ENCODE measurements at places on chromosomes 7 and 10. TPM values are rescaled to one million over a fixed set of nuclear protein-coding genes. Genes with fewer than 3 reads are reported as not detected.

DNA sequence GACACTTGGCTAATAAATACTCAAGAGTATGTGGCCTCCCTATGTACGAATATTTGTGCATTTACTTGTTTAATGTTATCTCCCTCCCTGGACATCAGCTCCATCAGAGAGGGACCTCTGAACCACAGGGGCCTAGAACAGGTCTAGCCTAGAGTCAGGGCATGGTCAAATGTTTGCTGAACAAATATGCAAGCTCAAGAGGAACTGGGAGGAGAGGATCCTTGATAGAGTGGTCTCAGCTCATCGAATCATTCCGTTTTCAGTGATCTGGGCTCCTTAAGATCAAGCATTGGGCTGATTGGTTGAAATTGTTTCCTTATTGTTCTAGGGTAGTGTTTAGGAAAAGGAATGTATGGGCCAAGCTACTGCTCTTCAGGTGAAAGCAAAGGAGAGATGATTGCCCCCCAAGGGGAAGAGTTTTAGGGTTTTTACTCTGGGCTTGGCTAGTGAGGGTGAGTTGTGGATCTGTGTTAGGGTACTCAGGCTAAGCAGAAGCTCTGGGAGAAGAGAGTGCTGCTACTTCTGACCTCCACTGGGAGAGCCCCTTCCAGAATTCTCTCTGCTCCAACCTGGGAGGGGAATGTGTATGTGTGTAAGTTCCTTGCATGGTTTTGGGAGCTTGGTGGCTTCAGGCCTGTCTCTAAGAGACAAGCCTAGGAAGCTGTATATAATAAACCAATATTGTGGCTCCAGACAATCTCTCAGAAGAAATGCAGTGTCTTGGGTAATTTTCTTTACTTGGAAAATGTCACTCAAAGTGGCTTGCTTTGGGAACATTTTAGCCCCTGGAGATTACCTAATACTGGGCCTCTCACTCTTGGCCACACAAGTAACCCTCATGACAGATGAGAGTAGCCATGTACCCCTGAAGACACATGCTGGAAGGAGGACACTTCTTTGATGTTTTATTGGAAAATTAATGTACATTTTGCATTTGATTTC, 110.0 kb downstream of the EMX2 start:
- no peak for DNase-seq

Gene IKZF1
- 8.5 TPM for total RNA-seq

DNA sequence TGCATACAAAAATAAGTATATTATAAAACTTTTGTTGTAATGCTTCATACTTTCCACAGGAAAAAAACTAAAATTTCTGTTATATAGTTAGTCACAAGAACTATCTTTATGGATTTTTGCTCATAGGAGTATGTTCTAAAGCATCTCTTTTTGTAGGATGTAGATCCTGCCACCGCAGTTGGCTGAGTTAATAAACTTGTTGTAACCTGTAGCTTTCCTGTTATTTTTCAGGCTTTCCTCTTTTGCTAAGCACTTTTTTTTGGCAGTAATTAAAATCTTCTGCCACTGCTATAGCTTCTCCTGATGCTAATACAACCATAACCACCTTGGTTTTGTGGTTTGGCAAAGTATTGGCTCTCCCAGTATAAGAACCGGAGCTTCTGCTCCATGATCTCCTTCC, 60.3 kb downstream of the WNT2 start:
- DNase-seq, result no peak

GRCh38 chr10:49618821-49619220, 5.0 kb downstream of the CHAT start:
- DNase-seq, result no peak

GRCh38 chr7:68306692-68307107, 1291.6 kb upstream of the AUTS2 start:
- no peak for DNase-seq

- DNase-seq, result no peak
Observed at GRCh38 chr7:128274884-128275603, 34.0 kb downstream of the LEP start.

Gene ZNF3
- total RNA-seq, result 72.3 TPM

GRCh38 chr10:4343873-4344272, 482.1 kb upstream of the AKR1E2 start:
- DNase-seq, result no peak

GRCh38 chr10:27724287-27724686, 21.3 kb downstream of the MKX start:
- DNase-seq, result no peak

Gene UNCX
- 2.4 TPM for total RNA-seq

- no peak for DNase-seq
Observed at GRCh38 chr10:63738410-63738809, 217.2 kb downstream of the REEP3 start.

GRCh38 chr10:5905854-5906507, 15.9 kb downstream of the FBH1 start:
- no peak for DNase-seq

DNA sequence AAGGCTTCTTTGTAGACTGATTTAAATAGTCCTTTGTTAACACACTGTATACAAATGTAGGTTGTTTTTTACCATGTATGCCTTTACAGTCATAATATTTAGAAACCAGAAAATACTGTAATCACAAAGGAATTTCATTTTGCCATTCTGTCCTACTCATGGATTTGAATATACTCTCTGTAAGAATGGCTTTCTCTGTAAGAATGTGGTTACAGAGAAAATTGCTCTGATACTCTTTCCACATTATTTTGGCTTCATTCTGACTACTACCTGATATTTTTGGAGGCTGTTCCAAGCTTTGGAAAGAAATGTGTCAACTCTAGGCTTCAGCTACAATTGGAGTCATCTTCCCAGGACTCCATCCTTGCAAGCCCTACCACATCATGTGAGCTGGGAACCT, 23.5 kb downstream of the CH25H start:
- DNase-seq, result no peak

DNA sequence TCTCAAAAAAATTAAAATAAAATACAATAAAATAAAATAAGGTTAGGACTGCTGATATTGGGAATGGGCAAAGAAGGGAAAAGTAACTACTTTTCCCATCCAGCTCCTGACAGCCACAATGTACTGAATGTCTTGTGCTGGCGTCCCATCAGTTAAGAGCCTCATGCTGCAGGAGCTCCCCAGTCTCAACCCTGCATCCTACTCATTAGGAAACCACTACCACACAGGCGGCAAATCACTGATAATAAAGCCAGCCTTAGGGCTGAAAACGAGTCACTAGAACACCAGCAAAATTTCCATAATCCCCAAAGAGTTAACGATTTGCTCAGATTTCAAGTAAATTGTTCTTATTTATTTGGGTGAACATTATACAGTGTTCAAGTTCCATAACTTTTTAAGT, 4.3 kb downstream of the YWHAG start:
- no peak for DNase-seq

DNA sequence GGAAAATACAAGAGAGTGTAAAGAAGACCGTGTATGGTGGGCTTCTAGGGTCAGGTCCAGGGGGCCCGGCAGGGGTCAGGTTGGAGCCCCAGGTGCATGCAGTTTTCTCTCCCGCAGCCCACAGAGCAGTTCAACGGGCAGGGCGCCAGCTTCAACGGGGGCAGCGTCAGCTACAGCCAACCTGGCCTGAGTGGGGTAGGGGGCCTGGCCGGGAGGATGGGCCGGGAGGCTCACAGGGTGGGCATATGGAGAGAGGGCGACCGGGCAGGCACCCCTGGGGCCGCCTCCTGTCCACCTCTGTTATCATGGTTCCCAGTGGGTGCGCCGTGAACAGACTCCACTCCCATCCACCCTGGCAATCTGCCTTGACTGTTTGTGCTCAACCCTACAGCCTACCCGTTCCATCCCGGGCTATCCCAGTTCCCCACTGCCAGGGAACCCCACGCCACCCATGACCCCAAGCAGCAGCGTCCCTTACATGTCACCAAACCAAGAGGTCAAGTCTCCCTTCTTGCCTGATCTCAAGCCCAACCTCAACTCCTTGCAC, 11.5 kb downstream of the ZMIZ2 start:
- no peak for DNase-seq

Gene HGF
- 0.05 TPM for total RNA-seq

Gene CASD1
- 40.2 TPM for total RNA-seq

Gene ZNF33A
- total RNA-seq, result 28.6 TPM

- no peak for DNase-seq
Observed at GRCh38 chr10:9654261-9654660, 1363.4 kb upstream of the CELF2 start.

GRCh38 chr10:123142701-123143161, 5.2 kb upstream of the HMX2 start:
- no peak for DNase-seq

GRCh38 chr7:68892236-68892635, 706.0 kb upstream of the AUTS2 start:
- no peak for DNase-seq

DNA sequence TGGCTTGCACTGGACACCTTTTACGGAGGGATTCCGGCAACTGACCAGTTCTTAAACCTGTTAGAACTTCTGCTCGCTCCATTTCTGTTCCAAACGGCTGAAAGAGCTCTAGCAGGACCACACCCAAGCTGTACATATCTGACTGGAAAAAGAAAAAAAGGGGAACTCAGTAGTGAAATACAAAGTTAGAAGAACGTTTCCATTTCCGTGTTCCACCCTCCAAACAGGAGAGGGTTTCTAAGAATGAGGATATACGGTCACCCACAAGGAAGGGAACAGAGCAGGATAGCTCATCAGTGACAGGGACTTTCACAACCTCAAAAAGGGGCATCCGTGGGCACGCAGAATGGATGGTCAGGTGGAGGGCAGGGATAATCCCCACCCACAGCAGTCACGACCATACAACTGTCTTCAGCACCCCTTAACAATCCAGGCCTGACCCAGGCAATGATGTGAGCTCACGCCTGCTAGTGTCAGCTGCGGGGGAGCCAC, 4.3 kb upstream of the ANKRD61 start:
- DNase-seq, result no peak

Gene C10orf67
- 0.33 TPM for total RNA-seq

DNA sequence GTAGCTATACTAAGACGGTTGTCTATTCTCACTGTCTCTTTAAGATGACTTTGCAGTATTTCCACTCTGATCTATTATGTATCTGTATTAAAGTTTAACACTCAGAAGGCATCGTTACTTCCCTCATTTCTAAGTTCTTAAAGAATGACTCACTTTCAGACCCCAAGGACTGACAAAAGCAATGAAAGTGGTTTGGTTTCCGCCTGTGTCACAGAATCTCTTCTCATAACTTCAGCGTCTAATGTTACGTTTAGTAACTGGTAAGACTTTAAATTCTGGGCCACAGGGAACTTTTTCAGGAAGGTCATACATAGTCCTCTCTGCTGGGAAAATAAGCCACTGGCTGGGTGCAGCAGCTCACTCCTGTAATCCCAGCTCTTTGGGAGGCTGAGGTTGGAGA, 892.0 kb upstream of the AUTS2 start:
- no peak for DNase-seq

GRCh38 chr7:97418312-97418711, 300.8 kb downstream of the SDHAF3 start:
- DNase-seq, result no peak

GRCh38 chr10:59561477-59562121, 148.1 kb downstream of the SLC16A9 start:
- DNase-seq, result no peak

- DNase-seq, result no peak
Observed at GRCh38 chr10:49111320-49111698, 4.0 kb downstream of the VSTM4 start.

GRCh38 chr10:107434854-107435253, 270.3 kb upstream of the SORCS1 start:
- DNase-seq, result no peak

Gene IDI1
- 114 TPM for total RNA-seq

Gene RHBDD2
- total RNA-seq, result 80.5 TPM

DNA sequence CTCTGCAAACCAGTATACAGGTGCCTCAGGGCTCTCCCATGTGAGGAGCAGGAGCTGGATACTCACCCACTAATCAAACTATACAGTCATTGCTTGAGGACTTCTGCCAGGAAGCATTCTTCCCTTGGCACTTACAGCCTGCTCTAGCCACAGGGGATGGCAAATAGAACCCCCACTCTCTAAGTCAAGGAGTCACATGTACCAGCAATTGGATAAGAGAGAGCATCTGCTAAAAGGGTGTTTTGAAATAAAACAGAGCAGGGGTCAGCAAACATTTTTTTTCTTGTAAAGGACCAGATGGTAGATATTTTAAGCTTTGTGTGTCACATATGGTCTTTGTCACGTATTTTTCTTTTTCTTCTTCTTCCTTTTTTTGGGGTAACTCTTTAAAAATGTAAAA, 865.2 kb upstream of the GHITM start:
- DNase-seq, result no peak

GRCh38 chr7:103148131-103148993, 537 bp downstream of the NAPEPLD start:
- DNase-seq, result no peak

Gene ADAMTS14
- 0.30 TPM for total RNA-seq

- DNase-seq, result no peak
Observed at GRCh38 chr10:51918884-51919325, 219.5 kb upstream of the CSTF2T start.

Gene PIK3AP1
- 1.3 TPM for total RNA-seq

- no peak for DNase-seq
Observed at GRCh38 chr7:140609646-140610045, 31.0 kb downstream of the DENND2A start.

GRCh38 chr10:5556576-5556975, 31.8 kb downstream of the CALML3 start:
- no peak for DNase-seq

Gene CALHM3
- total RNA-seq, result not detected

DNA sequence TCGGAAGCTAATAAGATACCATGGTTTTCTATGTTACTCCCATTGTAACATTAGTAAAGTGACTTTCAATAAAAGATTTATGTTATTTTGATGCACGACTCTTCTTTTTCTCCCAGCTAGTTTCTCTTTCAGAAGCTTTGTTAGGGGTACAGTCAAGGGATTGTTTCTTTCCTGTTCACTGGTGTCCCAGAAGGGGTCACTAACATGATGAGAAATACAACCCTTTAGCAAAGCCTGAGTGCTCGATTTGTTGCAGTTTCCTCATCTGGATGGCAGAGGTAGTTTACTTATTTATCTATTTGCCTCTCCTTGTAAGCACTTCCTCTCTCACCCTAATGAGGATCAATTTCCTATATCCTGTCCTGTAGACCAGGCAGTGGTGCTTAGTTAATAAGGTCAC, 17.0 kb downstream of the SRI start:
- no peak for DNase-seq

GRCh38 chr10:15116225-15116624, 19.1 kb downstream of the RPP38 start:
- DNase-seq, result no peak

DNA sequence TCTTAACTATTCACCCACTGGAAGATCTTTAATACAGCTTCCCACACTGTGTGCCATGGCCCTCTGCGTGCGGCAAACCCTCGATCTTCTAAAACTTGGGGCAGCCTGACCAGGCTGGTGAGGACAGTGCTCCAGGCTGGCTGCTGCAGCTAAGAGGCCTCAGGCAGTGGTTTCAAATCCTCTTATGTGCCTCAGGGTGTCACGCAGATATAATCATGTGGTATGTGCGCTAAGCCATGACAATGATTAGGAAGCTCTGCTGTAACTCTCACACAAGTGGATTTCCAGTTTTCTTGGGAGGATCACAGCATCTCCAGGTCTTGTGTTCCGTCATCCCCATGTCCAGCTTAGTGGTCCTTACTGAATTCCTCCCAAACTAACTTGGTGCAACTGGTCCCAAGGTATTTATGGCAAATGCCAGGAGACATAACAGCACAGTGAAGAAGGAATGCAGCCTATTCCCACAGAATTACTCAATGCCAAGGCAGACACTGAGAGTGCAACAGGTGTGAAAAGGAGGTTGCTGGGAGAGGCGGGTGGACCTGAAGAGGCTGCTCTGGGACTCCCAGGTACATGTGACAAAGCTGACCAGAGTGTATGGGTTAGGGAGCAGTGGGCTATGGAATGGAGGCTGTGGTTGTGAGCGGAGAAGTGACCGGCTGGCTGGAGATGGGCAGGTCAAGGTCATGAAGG, 2.3 kb downstream of the HPS1 start:
- DNase-seq, result no peak

Gene IMMP2L
- 11.9 TPM for total RNA-seq

Gene STRIP2
- 11.6 TPM for total RNA-seq
